Calu3 (cell line): ENCODE measurements at places on chromosomes 2 and 18. TPM values are rescaled to one million over a fixed set of nuclear protein-coding genes. Genes with fewer than 3 reads are reported as not detected.

The TNFRSF11A gene
- 94.6 and 126 TPM in 2 replicates for total RNA-seq

The DYNAP gene
- not detected in 2 replicates for total RNA-seq

- H3K4me1 ChIP-seq: no peaks in the 10 kb centered on the region
- H3K36me3 ChIP-seq: no peaks in the 10 kb centered on the region
- DNase-seq: no peak
- no peak overlapping the region for H3K27ac ChIP-seq
- H3K27me3 ChIP-seq: peaks cover 84% of the 10 kb centered on the region
Observed at GRCh38 chr18:74069178-74070050, 78.2 kb downstream of the FBXO15 start.

DNA sequence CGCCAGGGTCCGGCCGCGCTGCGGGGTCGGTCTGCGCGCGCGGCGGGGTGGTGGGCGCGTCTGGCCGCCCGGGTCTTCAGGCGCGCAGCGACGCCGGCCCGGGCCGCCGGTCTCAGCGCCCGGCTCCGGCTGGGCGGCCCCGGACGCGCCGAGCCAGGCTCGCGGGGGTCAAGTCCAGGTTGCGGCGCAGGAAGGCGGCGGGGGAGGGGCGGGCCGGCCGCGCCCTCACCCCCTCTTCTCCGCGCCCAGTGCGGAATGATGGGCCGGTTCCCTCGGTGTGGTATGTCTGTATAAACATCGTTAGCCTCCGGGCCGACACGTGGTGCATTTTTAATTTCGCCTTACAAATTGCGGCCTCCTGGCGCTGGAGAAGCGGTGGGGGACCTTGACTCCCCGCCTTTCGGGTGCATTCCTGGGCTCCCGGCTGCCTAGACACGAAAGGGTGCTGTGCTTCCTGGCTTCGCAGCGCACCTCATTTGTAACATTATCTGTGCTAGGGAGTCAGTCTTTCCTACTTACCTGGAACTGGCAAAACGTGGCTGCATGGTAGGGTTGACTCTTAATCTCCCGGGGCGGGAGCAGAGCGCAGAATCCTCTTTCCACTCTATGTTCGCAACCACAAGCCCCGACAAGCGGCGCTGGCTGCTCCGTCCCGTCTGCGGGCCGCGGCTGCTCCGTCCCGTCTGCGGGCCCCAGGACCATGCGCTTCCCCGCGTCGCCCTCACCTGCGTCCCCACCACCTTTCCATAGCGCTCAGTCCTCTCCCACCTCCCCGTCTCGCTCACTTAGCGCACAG lies 69.0 kb downstream of the CTAGE1 start:
- H3K27me3 ChIP-seq: no peaks in the 10 kb centered on the region
- H3K27ac ChIP-seq: peak overlapping the region; percentile 92
- H3K4me3 ChIP-seq: peak overlapping the region; percentile 85
- peaks cover 41% of the 10 kb centered on the region for H3K36me3 ChIP-seq
- peaks cover 51% of the 10 kb centered on the region for H3K4me1 ChIP-seq

DNA sequence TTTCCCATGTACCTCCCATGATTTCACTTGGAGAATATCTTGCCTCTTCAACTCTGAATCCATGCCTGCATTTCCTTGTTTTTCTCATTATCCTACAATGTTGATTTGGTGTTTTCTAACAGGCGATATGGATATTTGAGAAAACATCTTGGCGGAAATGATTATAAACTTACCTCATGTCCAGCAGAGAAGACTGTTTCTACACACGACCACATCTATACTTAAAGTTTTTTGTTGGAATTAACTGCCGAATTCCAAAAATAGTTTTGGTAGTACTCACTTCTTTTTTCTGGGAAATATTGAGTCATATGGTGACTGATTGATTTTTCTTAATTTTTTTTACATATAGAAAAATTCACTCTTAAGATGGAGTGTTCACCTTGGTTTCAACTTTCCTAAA lies 41.4 kb upstream of the TMEFF2 start:
- H3K4me3 ChIP-seq: no peak overlapping the region
- no peaks in the 10 kb centered on the region for H3K36me3 ChIP-seq
- H3K27me3 ChIP-seq: no peaks in the 10 kb centered on the region
- H3K27ac ChIP-seq: no peak overlapping the region

- no peaks in the 10 kb centered on the region for H3K36me3 ChIP-seq
- H3K27me3 ChIP-seq: no peaks in the 10 kb centered on the region
- no peak for DNase-seq
- H3K4me1 ChIP-seq: no peaks in the 10 kb centered on the region
- H3K27ac ChIP-seq: no peak overlapping the region
Observed at GRCh38 chr18:42351455-42351854, 396.4 kb downstream of the PIK3C3 start.

- H3K4me1 ChIP-seq: no peaks in the 10 kb centered on the region
- no peaks in the 10 kb centered on the region for H3K27me3 ChIP-seq
- no peaks in the 10 kb centered on the region for H3K36me3 ChIP-seq
- no peak overlapping the region for H3K4me3 ChIP-seq
- H3K27ac ChIP-seq: no peak overlapping the region
Observed at GRCh38 chr2:183250061-183250460, 125.8 kb downstream of the NUP35 start.

- no peak overlapping the region for H3K4me3 ChIP-seq
- no peak overlapping the region for H3K27ac ChIP-seq
- H3K4me1 ChIP-seq: no peaks in the 10 kb centered on the region
- H3K27me3 ChIP-seq: no peaks in the 10 kb centered on the region
- no peak for DNase-seq
Observed at GRCh38 chr2:137997733-137998132, 33.5 kb downstream of the HNMT start.

- no peak for DNase-seq
- H3K27ac ChIP-seq: no peak overlapping the region
- no peaks in the 10 kb centered on the region for H3K4me1 ChIP-seq
- no peak overlapping the region for H3K4me3 ChIP-seq
- H3K27me3 ChIP-seq: no peaks in the 10 kb centered on the region
Observed at GRCh38 chr18:49886891-49887764, 73.8 kb upstream of the ACAA2 start.

The SAG gene
- not detected in 2 replicates for total RNA-seq

DNA sequence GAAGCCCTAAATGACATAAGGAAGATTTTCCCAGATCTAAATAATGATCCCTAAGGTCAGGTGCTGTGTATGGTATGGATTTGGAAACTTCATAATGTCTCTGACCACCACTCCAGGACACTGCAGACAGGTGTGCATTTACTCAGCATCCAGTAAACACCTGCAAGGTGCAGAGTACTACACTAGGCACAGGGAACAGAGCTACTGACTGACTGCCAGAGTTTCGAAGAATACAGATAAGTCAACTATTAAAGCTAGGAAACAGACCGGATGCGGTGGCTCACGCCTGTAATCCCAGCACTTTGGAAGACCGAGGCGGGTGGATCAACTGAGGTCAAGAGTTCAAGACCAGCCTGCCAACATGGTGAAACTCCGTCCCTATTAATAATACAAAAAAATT lies 65.0 kb downstream of the ATP8B1 start:
- H3K36me3 ChIP-seq: peaks cover 3% of the 10 kb centered on the region
- DNase-seq: peak; percentile 43
- no peaks in the 10 kb centered on the region for H3K27me3 ChIP-seq
- peak overlapping the region; percentile 60 for H3K4me3 ChIP-seq
- peaks cover 29% of the 10 kb centered on the region for H3K4me1 ChIP-seq

The TMSB10 gene
- total RNA-seq: 1,316 and 1,437 TPM in 2 replicates

DNA sequence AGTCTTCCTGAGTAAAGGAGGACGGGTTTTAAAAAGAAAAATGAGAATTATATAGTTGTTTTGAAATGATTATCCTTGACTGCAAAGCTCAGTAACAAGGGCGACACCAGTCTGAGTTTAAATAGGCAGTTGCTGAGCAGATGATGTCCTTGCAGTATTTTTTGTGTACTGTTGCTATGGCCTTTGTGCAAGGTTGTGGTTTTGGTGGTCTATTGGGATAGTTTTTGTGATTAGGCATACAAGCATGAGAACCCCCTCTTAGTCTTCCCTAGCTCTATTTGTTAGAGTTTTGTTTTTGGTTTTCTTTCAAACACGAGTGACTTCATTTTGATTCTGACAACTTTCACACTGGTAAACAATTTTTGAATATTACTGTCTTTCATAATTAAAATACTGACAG lies 64.1 kb downstream of the TAF4B start:
- H3K27ac ChIP-seq: no peak overlapping the region
- no peak overlapping the region for H3K4me3 ChIP-seq
- no peaks in the 10 kb centered on the region for H3K4me1 ChIP-seq
- no peaks in the 10 kb centered on the region for H3K27me3 ChIP-seq

The LIPG gene
- total RNA-seq: 36.6 and 44.0 TPM in 2 replicates

DNA sequence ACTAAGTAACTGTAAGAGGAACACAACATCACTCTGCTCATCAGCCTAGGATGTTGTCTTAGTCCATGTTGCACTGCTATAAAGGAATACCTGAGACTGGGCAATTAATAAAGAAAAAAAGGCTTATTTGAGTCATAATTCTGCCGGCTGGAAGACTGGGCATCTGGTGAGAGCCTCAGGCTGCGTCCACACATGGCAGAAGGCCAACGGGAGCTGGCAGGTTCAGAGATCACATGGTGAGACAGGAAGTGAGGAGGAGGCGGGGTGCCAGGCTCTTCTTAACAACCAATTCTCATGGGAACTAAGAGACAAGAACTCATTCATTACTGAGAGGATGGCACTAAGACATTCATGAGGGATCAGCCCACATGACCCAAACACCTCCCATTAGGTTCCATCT lies 46.8 kb downstream of the EPG5 start:
- H3K27ac ChIP-seq: no peak overlapping the region
- no peak overlapping the region for H3K4me3 ChIP-seq
- peaks cover 11% of the 10 kb centered on the region for H3K4me1 ChIP-seq
- peak; percentile 31 for DNase-seq

The VWA3B gene
- total RNA-seq: not detected in 2 replicates

DNA sequence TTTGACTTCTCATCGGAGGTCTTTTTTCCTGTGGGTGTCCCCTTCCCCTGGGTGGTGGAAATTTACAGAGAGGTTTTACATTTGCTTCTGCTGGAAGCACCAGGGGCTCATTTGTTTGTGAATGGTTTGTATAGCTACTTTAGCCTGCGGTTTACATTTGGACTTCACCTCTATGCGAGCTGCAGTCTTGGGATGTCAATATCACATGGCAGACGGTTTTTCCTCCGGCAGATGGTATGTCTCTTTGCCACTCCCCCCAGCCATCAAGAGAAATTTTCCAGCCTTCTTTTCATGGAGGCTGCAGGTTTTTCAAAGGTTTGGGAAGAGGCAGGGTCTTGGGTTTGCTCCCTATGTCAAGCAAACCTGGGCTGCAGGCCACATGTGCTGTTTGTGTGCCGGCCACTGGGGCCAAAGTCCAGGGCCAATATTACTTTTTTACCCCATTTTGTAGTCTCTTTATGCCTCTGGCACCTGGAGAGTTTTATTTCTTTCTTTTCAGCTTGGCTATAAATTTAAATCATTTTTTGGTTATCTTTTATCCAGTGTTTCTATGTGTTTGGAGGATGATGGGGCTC lies 23.9 kb upstream of the BOD1L2 start:
- H3K27ac ChIP-seq: no peak overlapping the region
- DNase-seq: no peak
- H3K36me3 ChIP-seq: no peaks in the 10 kb centered on the region

DNA sequence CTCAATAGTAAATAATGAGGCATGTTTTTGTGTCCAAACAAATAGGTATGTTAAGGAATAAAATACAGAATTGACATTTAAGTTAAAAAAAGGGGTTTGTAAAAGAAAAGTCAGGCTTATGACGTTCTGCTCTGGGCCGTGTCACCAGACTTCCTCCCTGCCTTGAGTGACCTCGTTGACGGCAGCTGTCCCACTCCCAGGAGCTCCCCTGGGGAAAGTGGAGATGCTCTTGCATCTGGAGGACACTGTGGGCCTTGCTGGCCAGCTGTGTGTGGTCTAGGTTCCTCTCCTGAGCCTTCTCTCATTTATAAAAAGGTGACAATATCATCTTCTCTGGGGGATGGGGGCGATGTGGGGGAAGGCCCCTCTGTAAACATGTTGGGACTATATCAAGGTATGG lies 196.2 kb downstream of the CLIP4 start:
- no peak overlapping the region for H3K27ac ChIP-seq
- peaks cover 99% of the 10 kb centered on the region for H3K27me3 ChIP-seq
- no peaks in the 10 kb centered on the region for H3K4me1 ChIP-seq

- H3K4me3 ChIP-seq: no peak overlapping the region
- no peaks in the 10 kb centered on the region for H3K4me1 ChIP-seq
Observed at GRCh38 chr2:61291851-61292575, 130.0 kb downstream of the C2orf74 start.

- H3K4me3 ChIP-seq: no peak overlapping the region
- no peak overlapping the region for H3K27ac ChIP-seq
- H3K36me3 ChIP-seq: no peaks in the 10 kb centered on the region
- H3K4me1 ChIP-seq: no peaks in the 10 kb centered on the region
Observed at GRCh38 chr2:195912079-195912478, 156.6 kb downstream of the DNAH7 start.

The FOXI3 gene
- not detected in 2 replicates for total RNA-seq

- H3K36me3 ChIP-seq: no peaks in the 10 kb centered on the region
- peak; percentile 8 for DNase-seq
- no peaks in the 10 kb centered on the region for H3K27me3 ChIP-seq
- H3K4me1 ChIP-seq: no peaks in the 10 kb centered on the region
Observed at GRCh38 chr2:215277944-215278343, 33.9 kb upstream of the ATIC start.

The SLC40A1 gene
- total RNA-seq: 37.6 and 49.6 TPM in 2 replicates

GRCh38 chr2:6644261-6644660 lies 221.4 kb downstream of the CMPK2 start:
- no peak overlapping the region for H3K27ac ChIP-seq
- peaks cover 15% of the 10 kb centered on the region for H3K27me3 ChIP-seq
- no peak for DNase-seq

- H3K27me3 ChIP-seq: peaks cover 8% of the 10 kb centered on the region
- DNase-seq: no peak
- H3K4me1 ChIP-seq: no peaks in the 10 kb centered on the region
- no peak overlapping the region for H3K27ac ChIP-seq
Observed at GRCh38 chr2:41691561-41691960, 356.3 kb upstream of the PKDCC start.

The NXPH2 gene
- total RNA-seq: 1.3 and 3.1 TPM in 2 replicates

DNA sequence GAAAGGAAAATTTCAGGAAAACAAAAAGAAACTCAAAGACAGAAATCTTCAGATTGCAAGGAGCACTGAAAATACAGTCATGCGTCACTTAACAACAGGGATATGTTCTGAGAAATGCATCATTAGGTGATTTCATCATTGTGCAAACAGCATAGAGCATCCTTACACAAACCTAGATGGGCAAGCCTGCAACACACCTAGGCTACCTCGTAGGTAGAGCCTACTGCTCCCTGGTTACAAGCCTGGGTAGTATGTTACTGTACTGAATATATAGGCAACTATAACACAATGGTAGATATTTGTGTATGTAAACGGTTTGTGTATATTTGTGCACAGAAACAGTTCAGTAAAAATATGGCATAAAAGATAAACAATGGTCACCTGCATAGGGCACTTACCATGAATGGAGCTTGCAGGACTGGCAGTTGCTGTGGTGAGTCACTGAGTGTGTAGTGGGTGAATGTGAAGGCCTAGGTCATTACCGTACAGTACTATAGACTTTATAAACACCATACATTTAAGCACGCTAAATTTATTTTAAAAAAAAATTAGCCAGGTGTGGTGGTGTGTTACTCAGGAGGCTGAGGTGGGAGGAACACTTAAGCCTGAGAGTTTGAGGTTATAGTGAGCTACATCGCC lies 33.4 kb downstream of the SFXN5 start:
- H3K36me3 ChIP-seq: no peaks in the 10 kb centered on the region
- peaks cover 7% of the 10 kb centered on the region for H3K4me1 ChIP-seq
- no peak overlapping the region for H3K4me3 ChIP-seq
- DNase-seq: no peak
- no peaks in the 10 kb centered on the region for H3K27me3 ChIP-seq
